ENCODE measurements at places on chromosomes 11 and 22.
A peak's percentile ranks its signal among the peaks of the same experiment; 100 is the strongest.

GRCh38 chr11:111918390-111919256, at the start of gene C11orf52:
TSS of gene C11orf52 (plus strand) at chr11:111918913. CDS start at chr11:111918973, 60 bp downstream.
- no peak for DNase-seq

DNA sequence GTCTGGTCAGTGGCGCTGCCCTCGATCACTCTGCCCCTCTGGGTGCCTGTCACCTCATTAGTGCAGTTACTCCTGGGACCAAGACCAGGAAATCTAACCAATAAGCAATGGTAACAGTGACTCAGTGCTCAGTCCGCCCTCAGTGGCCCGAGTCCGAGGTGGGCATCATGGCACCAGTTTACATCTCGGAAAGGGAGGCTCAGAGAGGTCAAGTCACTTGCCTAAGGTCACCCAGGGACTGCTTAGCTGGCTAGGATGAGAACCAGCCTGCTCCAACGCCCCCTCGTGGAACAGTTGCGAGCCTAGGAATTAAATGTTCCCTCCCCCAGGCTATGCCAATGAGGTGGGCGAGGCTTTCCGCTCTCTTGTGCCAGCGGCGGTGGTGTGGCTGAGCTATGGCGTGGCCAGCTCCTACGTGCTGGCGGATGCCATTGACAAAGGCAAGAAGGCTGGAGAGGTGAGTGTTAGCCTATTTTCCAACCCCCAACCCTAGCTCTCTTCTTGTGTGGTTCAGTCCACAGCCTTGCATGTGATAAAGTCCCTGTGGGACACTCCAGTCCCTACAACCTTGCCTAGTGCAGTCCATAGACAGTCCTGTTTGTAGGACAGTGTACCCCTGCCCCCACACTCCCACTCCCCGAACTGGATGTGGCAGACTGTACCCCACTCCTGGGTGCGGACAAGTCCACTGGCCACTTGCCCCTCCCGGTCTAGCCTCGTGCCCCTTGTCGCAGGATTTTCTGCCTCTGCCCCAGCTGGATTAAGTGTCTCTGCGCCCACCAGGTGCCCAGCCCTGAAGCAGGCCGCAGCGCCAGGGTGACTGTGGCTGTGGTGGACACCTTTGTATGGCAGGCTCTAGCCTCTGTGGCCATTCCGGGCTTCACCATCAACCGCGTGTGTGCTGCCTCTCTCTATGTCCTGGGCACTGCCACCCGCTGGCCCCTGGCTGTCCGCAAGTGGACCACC, 1.1 kb downstream of the MTFP1 start:
- DNase-seq, result peak; percentile 62

GRCh38 chr11:120599816-120600420, 88.4 kb downstream of the GRIK4 start:
- DNase-seq, result no peak

GRCh38 chr11:35160246-35160824, 21.4 kb downstream of the CD44 start:
- DNase-seq, result no peak

DNA sequence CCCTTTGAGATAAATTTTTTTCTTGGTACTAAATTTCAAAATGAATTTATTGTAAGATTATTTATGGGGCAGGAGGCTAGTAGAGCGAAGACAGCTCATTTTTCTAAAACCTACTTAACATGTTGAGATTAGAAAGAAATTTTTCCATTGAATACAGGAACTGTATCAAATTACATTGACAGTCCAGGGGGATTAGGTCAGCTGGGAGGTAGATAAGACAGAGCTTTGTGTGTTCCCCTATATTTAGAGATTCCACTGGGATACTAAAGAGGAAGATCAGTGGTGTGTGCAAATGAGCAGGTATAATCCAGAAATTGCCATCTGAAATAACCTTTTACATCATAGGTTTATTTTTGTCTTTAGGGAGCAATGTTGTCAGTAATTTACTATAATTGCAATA, 32.1 kb downstream of the ENDOD1 start:
- no peak for DNase-seq

DNA sequence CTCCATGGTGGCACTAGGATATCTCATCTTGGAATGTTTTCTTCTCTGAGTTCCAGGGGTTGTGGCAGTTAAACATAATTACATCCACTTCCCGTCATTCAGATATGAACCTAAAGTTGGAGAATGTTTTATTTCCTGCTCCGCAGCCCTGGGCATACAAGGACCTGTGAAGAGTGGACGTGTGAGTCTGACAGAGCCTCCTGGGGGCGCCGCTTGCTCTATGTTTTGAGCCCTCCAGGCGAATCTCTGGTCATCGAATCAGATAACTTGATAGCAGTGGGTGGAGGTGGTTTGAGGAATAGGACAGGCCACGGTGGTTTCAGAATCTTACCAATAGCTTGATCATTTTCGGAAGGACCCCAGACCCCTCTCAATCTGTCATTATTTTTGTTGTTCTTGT, 174.2 kb downstream of the NTM start:
- no peak for DNase-seq

- DNase-seq, result no peak
These were observed 37.8 kb downstream of the PRR5L start for GRCh38 chr11:36333897-36334296.

DNA sequence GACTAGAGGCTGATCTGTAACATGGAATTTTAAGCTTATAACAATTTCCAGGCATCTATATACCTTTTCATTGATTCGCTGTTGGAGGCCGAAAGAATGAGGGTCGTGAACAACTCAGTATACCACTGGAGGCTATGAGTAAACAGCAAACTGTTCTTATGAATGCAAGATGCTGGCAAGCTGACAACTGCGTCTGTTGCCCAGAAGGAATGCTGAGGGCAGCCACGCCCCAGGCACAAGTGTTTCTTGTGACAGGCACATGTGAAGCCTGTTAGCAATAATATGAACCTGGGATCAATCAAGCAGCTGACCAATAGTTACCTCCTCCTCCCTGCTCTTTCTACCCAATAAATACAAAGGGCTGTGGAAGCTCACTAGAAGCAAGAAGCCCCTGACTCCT, 15.3 kb downstream of the RTCB start:
- DNase-seq, result no peak

GRCh38 chr22:45435544-45436139, 22.1 kb downstream of the RIBC2 start:
- DNase-seq, result peak; percentile 71

GRCh38 chr11:131064373-131064991, 148.2 kb upstream of the SNX19 start:
- no peak for DNase-seq

GRCh38 chr11:107991868-107992414, 16.8 kb upstream of the CUL5 start:
- no peak for DNase-seq

- DNase-seq, result no peak
These were observed 43.9 kb upstream of the SWAP70 start for GRCh38 chr11:9619971-9620370.

GRCh38 chr11:57276169-57276970, 39.3 kb upstream of the APLNR start:
- no peak for DNase-seq

GRCh38 chr22:43152357-43153071, 1.2 kb downstream of the TSPO start:
- peak; percentile 8 for DNase-seq

DNA sequence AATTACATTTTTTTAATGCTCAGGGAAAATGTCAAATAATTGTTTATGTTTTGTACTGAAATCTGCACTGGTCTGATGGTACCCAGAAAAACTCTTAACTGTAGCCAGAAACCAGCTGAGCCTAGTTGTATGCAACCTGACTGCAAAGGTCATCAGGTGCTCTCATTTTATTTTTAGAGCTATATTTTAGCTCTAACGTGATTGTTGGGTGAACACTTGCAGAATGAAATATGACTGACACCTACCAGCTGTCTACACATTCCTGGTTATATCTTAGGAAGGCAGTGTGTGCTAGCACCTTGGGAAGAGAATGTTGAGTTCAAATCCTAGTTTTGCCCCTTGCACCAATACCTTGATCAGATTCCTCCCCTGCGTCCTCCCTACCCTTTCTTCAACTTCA, 23.6 kb downstream of the PTPRJ start:
- no peak for DNase-seq

DNA sequence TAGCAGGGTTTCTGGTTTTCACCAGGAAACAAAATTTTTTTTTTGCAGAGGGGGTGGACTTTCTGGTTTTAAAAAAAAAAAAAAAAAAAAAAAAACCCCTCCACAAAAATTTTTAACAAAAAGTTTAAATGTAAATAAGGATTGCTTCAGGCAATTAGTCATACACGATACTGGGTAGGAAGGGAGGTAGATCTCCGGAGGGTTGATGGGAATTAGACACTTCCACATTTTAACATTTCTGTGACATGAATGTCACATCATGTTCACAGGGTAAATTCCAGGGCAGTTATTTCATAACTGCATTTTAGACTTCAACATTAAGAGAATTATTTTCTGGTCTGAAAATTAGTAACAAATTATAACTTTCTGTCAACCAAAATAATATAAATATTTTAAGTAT, 15.9 kb downstream of the NUP98 start:
- peak; percentile 5 for DNase-seq

DNA sequence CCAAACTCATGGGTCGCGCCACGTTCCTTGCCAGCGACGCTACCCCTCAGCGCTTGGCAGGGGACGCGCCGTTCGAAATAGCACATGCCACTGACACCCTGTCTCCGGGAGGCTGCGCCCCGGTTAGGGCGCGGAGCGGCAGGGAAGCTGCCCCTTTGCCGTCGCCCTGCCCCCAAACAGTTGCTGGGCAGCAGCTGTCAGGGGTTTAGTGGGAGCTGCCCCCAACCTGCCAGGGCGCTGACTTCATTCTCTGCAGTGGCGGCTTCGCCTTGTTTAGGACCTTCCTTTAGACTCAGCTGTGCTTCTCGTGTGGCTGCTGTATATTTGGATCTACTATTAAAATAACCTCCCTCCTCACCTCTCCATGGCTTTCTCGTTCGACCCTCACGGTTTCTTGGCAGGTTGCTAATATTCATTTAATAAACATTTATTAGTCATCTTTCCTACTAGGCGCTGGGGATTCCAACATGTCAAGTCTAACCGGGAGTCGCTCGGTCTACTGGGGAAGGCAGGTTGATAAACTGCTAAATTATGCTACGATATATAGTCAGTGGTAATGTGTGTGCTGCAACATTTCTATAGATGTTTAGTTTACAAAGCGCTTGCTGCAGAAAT, 782 bp downstream of the TMEM109 start:
- no peak for DNase-seq

GRCh38 chr11:71086687-71087258, 165.6 kb downstream of the SHANK2 start:
- DNase-seq, result no peak
